Stimulated activated CD8-positive, alpha-beta memory T cell treated with anti-CD3 and anti-CD28 coated beads, Interleukin-2, amount 100 ng/mL, for 1 hour (primary cell): ENCODE measurements at places on chromosomes 3 and 15.

DNA sequence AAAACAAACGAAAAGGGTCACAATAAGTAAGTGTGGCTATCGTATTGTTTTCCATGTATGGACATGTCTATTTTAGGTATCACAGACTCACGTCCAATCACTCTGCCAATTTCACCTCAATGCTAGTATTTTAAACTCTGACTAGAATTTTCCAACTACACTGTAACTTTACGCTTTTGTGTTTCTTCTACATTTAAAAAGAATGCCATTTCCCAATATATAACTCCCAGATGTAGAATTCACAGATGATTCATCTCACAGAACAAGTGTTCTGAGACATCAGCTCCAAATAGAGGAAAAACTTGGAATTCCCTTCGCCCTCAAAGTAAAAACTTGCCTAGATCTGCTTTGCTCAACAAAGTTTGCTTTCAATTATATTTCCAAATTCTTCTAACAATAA lies 14.2 kb downstream of the LRIG1 start:
- DNase-seq: no peak

DNA sequence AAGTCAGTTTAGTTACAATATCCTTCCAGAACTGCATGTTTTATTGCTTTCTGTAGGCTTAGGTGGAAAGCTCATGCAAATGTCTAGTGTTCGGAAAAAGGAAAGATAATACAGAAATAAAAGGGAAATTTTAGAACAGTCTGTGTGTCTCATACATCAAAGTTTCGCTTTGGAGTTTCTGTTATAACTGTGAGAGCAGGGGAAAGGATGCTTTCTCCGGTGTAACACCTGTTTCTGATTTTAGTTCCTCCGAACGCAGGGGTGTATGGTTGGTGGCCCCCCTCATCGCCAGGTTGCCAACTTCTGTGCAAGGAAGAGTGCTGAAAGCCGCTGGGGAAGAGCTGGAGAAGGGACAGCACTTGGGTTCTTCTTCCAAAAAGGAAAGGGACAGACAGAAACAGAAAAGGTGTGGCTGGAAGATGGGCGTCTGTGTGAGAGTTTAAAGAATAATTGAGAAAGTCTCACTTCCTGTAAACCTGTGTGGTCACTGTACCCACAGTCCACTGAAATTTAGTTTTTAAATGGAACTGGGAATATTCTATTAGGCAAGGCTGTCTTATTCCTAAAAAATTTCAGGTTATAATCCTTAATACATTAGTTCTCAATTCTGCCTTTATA lies 6.7 kb downstream of the P2RY12 start:
- no peak for DNase-seq

- DNase-seq: no peak
Measured at GRCh38 chr3:197736010-197736490, 654 bp downstream of the RUBCN start.

DNA sequence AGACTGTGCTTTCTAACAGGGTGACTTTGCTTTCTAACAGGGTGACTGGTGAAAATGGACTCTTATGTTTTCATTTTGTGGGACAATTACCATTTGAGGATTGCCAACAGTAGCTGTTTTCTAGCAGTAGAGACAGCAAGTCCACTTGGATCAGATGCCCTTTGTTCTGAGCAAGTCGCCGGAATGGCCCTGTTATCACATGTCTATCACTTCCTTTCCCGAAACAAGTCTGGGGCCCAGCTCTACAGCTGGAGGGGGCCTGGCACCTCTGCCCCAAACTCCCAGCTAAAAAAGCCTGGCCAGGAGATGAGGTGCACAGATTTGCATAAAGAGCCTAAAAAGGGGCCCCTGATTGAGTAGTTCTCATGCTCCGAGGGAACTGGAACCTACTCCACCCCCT lies 44.6 kb downstream of the THBS1 start:
- no peak for DNase-seq

- no peak for DNase-seq
Measured at GRCh38 chr3:160370987-160371857, 27.8 kb downstream of the IFT80 start.

- no peak for DNase-seq
Measured at GRCh38 chr3:181698263-181698954, 13.3 kb upstream of the SOX2 start.

DNA sequence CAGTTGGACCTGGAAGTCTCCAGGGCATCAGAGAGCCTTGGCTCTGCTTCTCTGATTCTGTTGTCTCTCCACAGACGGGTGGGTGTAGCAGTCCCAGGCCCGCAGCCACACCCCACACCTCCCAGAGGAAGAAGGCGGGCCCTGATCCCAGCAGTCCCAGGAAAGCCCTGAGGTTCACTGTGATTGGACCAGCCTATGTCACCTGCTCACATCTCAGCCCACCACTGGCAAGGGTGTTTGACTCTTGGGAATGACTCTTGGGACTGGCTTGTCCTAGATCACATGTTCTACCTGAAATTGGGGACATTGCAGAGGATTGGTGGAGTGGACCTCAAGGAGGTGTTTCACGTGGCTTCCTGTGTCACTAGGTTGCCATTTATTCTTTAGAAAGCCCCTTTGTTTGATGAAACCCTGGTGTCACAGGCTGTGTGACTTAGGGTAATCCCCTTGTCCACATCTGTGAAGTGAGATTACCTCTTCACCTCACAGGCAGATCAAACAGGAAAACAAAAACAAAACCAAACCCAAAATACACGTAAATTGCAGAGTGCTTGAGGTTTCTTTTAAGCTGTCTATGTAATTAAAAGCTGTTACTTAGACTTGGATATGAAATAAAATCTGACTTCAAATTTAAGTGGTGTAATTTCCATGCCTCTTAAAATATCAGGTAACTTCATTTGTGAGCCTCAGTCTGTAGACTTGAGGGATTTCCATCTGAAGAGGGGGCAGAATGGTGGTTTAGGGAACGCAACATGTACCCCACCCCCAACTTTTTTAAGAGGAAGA lies 26.7 kb downstream of the FLNB start:
- no peak for DNase-seq

GRCh38 chr3:132004571-132004970 lies 30.2 kb downstream of the CPNE4 start:
- no peak for DNase-seq

DNA sequence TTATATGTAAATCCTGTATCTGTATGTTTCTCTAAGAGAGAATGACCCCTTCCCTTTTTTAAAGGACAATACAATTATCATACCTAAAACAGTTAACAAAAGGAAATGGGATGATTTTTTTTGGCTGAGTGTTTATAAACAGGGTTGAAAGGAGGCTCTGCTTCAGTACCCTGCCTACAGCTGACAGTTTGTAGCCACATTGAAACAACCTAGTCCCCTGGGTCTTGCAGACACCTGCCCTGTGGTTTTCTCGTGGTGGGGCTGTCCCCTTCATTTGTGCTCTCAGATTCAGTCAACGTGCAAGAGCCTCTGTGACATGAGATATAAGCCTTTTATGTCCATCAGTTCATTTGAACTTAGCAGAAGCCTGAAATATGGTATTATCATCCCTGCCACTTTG lies 2.3 kb upstream of the HMCES start:
- DNase-seq: no peak

DNA sequence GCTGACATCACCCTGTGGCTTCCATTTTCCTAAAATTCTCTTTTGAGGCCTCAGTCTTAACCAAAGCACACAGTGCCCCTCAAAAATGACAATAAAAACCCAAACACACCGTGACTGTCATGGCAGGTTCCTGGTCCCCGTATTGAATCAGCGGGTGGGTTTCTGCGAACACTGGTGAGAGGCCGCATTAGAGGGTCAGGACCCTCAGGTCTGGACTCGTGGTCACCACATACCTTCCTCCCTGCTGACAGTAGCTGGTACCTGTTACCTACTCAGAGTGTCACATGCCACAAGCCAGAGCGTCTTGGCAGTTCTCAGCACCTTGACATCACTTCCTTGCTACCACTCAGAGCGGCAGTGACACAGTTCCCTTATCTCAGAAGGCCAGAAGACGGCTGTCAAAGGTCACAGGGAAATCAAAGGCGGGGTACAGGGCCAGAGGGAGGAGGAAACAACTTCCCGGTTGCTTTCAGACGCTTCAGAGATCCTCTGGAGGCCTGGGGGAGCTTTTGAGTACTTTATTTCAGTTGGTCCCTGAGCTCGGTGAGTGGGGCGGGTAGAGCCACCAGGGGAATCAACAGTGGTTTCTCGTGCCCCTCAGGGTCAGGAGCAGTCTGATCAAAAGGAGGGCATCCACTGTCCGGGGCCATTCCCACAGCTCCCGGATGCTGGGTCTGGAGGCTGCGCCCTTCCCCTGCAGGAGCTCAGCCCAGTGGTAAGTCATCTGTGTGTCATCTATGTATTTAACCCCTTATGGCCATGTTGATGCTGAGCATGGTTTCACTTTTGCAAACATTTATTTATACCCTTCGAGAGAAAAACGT lies at the start of the genes CCR5AS and CCRL2:
Gene CCR5AS, minus strand, starts transcription at position 279 of the 824 bp plus-strand sequence.
Gene CCRL2, plus strand, starts transcription at position 472 of the 824 bp plus-strand sequence. CDS start 821 bp downstream, outside the sequence.
- no peak for DNase-seq

DNA sequence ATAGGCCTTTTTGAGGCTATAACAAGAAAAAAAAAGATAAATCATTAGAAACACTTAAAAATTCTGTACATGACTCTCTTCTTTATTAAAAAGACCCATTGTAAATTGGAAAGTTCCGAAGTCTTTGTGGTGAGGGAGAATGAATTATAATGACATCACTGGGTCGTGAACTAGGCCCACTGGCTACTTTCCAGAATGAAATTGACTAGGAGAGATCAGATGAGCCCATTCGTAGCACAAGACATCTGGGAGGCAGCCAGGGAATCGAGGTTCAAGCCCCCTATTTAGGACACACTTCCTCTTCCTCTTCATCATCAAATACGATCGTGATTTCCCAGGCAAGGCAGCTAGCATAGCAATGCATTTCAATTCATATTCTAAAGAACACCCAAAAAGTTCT lies 889.8 kb upstream of the NR2F2 start:
- DNase-seq: no peak

GRCh38 chr15:39870537-39870936 lies 49.5 kb downstream of the GPR176 start:
- no peak for DNase-seq
